ENCODE measurements at places on chromosomes 4 and X. TPM values are rescaled to one million over a fixed set of nuclear protein-coding genes. Genes with fewer than 3 reads are reported as not detected.

PDHA1 gene
- 44.3 TPM for total RNA-seq

MND1 gene
- 1.2 TPM for total RNA-seq

RASL11B gene
- not detected for total RNA-seq

GPM6B gene
- 0.65 TPM for total RNA-seq

TMEM35A gene
- 0.76 TPM for total RNA-seq

PDS5A gene
- total RNA-seq: 56.5 TPM

SGMS2 gene
- total RNA-seq: 116 TPM

DNA sequence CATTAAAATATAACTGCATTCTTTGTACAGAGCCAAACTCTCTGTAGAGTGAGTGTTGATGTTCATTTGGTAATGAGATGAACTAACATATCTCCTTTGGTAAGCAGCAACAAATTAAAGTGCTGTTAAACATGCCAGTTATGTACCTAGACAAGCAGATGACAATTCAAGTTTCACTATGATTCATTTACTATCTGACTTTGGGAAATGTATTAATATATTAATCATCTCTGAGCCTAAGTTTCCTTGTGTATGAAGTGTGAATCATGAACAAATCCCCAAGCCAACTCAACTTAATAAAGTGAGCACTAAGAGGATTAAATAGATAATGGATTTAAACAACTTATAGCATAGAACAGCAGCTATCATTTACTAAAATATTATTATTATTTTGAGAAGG lies 1044.2 kb downstream of the GLUD2 start:
- no peak for DNase-seq
- H3K4me1 ChIP-seq: no peaks in the 10 kb centered on the region
- H3K27me3 ChIP-seq: no peaks in the 10 kb centered on the region
- no peaks in the 10 kb centered on the region for H3K36me3 ChIP-seq
- no peak overlapping the region for H3K4me3 ChIP-seq

GRCh38 chrX:134324359-134324758 lies 87.4 kb downstream of the CCDC160 start:
- DNase-seq: no peak
- no peak overlapping the region for H3K4me3 ChIP-seq
- H3K27ac ChIP-seq: no peak overlapping the region
- no peaks in the 10 kb centered on the region for H3K4me1 ChIP-seq
- H3K27me3 ChIP-seq: no peaks in the 10 kb centered on the region

DNA sequence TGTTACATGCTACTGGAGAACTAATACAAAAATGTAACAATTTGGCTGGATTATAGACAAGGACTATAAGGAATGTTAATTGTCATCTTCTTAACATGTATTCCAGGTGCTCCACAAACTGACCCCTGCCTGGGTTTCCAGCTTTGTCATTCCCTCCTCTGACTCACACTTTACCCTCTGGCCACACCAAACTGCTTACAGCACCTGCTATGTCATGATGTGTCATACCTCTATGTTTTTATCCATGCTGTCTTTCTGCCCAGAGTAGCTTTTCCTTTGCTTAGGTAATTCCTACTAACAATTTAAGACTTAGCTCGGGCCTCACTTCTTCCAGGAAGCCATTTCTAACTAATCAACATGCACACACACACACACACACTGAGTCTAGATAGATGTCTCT lies 14.0 kb upstream of the SHROOM4 start:
- no peak overlapping the region for H3K27ac ChIP-seq
- H3K4me1 ChIP-seq: 0 out of 2 replicates have a peak, but pooled peaks cover 4% of the 10 kb centered on the region
- no peaks in the 10 kb centered on the region for H3K36me3 ChIP-seq
- no peaks in the 10 kb centered on the region for H3K27me3 ChIP-seq

DNA sequence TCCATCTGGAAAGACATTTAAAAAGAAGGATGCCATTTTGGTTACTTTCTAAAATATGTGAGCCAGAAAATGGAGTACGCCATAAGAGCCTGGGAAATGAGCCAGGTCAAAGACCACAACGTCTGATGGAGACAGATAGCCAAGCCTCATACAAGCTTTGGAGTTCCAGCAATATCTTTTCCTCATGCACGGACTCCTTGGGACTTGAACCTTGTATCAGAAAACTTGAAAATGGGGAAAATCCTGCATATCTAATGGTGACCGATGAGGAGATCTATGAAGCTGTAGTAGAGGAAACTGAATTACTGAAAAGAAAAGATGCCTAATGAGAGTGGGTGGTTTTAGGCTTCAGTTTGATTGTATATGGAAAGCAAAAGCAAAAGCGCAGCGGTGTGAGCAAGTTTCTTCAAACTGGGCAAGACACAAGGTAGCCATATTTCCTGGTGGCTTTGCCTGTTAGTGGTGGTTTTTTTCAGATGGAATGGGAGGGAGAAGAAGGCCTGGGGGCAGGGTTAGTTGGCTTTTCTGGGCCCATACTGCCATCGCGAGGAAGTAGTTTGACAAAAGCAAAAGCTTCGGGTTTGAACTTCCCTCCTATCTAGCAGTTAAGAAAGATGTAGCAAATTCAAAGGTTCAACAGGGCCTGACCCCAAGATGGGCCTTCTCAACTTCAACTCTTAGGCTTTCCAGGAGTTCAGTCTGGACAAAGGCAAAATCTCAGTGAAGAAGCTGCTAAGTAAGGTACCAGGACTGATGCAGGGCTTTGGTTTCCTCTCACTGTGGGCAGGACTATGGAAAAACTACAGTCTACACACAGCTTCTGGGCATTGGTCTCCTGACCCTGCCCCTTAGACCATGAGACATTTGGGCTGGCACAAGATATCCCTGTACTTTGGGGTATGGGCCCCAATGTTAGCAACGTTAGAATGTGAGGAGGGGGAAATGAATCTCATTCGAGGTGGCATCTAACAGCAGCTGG lies 210.0 kb upstream of the STK26 start:
- H3K4me1 ChIP-seq: no peaks in the 10 kb centered on the region
- no peak overlapping the region for H3K4me3 ChIP-seq
- H3K27ac ChIP-seq: no peak overlapping the region
- H3K36me3 ChIP-seq: no peaks in the 10 kb centered on the region
- peak; percentile 18 for DNase-seq
- no peaks in the 10 kb centered on the region for H3K27me3 ChIP-seq

GRCh38 chr4:72326692-72327632 lies 242.1 kb downstream of the ADAMTS3 start:
- peak; percentile 68 for DNase-seq
- no peaks in the 10 kb centered on the region for H3K36me3 ChIP-seq
- 0 out of 2 replicates have a peak, but pooled peaks cover 5% of the 10 kb centered on the region for H3K4me1 ChIP-seq
- H3K4me3 ChIP-seq: no peak overlapping the region
- no peaks in the 10 kb centered on the region for H3K27me3 ChIP-seq

DNA sequence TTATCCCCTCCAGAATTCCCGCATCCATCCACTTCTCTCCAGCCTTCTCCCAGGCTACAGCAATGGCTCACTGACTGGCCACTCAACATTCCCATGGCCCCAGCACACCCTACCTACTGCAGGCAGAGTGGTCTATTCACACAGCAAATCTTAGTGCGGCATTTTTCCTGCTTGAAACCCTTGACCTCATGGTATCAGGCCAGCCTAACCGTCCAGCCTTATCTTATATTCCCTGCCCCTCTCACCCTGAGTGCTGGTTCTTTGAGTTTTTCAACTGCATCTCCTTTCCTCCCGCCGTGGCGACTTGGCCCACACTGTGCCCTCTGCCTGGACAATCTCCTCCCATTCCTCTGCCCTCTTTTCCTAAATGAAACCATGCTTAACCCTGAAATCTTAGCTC lies 10.0 kb upstream of the S100G start:
- no peak overlapping the region for H3K27ac ChIP-seq
- no peaks in the 10 kb centered on the region for H3K36me3 ChIP-seq
- DNase-seq: no peak
- H3K4me3 ChIP-seq: no peak overlapping the region

DNA sequence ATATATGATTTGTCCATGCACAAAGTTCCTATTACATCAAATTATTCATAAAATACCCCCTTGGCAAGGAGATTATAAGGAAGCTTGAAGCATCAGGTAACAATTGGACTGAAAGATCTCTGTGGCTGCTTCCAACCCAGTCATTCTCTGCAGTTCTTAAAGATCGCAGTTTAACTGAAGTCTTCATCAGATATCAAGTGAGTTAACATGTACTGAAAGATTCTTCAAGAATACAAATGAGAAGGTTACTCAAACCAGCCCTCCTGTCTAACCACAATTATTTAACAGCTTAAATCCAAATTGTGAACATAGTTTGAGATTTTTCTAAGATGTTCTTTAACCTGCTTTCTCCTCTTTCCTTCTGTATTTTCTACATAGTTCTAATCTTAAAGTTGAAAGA lies 56.1 kb downstream of the SLC10A7 start:
- no peaks in the 10 kb centered on the region for H3K4me1 ChIP-seq
- DNase-seq: no peak
- no peaks in the 10 kb centered on the region for H3K27me3 ChIP-seq
- H3K27ac ChIP-seq: no peak overlapping the region

- peaks cover 37% of the 10 kb centered on the region for H3K27me3 ChIP-seq
- H3K4me1 ChIP-seq: no peaks in the 10 kb centered on the region
- peak; percentile 49 for DNase-seq
- H3K27ac ChIP-seq: no peak overlapping the region
- 0 out of 2 replicates have a peak overlapping the region, but pooled peaks have one; percentile 22 for H3K4me3 ChIP-seq
Observed at GRCh38 chr4:2058264-2059045, 672 bp upstream of the NAT8L start.

GRCh38 chrX:133636009-133636408 lies 220.7 kb upstream of the GPC4 start:
- no peaks in the 10 kb centered on the region for H3K4me1 ChIP-seq
- DNase-seq: no peak
- no peaks in the 10 kb centered on the region for H3K36me3 ChIP-seq
- H3K4me3 ChIP-seq: no peak overlapping the region
- no peaks in the 10 kb centered on the region for H3K27me3 ChIP-seq

DNA sequence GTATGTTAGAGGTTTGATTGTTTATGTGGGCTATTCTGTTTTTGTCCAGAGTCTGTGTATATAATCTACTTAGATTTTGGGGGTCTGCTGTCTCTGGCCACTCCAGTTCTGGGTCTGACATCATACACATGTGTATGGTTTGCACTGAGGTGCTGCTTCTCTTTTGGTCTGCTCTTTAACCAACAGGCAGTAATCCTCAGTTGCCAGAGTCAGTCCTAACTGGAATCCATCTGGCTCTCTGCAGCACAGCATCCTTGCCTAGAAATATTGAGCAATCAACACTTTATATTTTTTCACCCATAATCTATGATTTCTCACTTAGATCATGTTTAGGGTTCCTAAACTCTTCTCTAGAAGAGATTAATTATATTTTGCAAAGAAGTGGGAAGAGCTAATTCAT lies 98.3 kb upstream of the SFRP2 start:
- no peaks in the 10 kb centered on the region for H3K4me1 ChIP-seq
- H3K4me3 ChIP-seq: no peak overlapping the region
- DNase-seq: no peak
- no peaks in the 10 kb centered on the region for H3K36me3 ChIP-seq
- H3K27ac ChIP-seq: no peak overlapping the region
- no peaks in the 10 kb centered on the region for H3K27me3 ChIP-seq

- H3K4me3 ChIP-seq: no peak overlapping the region
- no peak overlapping the region for H3K27ac ChIP-seq
- DNase-seq: no peak
- H3K36me3 ChIP-seq: no peaks in the 10 kb centered on the region
- no peaks in the 10 kb centered on the region for H3K27me3 ChIP-seq
Observed at GRCh38 chr4:5770051-5770450, 59.0 kb downstream of the EVC start.

DNA sequence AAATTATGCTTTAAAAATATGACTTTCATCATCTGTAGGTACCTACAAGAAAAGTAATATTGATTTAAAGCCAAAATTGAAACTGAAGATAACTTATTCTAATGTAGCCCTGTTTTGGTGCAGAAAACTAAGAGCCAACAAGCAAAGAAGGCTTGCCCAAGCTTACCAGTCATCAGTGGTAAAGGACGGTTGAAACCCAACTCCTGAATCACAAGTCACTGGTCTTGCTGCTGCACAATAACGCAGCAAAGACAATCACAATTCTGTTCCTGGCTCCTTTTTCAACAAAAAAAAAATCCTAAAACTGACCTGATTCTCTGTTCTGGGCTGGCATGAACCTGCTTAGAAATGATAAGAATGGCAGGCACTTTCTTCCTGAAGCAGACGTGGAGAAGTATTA lies 34.5 kb downstream of the WDFY3 start:
- no peaks in the 10 kb centered on the region for H3K27me3 ChIP-seq
- H3K36me3 ChIP-seq: no peaks in the 10 kb centered on the region
- no peak overlapping the region for H3K4me3 ChIP-seq
- H3K4me1 ChIP-seq: peaks cover 9% of the 10 kb centered on the region
- no peak for DNase-seq

DNA sequence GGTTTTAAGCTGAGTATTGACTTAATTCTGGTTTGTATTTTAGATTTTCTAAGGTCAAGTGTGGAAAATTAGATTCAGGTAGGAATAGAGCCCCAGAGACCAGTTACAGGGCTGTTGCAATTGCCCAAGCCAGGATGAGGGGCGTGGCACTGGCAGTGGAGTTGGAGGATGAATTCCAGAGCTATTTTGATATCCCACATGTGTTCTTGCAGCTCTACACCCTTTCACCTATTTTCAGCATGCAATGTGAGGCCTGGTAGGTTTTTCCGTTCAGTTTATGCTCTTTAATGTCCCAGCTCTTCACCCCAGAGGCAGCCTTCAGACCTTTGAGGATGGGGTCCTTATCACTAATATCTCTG lies 17.9 kb upstream of the OGT start:
- no peaks in the 10 kb centered on the region for H3K4me1 ChIP-seq
- H3K27ac ChIP-seq: no peak overlapping the region
- H3K4me3 ChIP-seq: no peak overlapping the region
- peak; percentile 37 for DNase-seq
- H3K27me3 ChIP-seq: no peaks in the 10 kb centered on the region
- no peaks in the 10 kb centered on the region for H3K36me3 ChIP-seq

- no peak overlapping the region for H3K4me3 ChIP-seq
- DNase-seq: no peak
- H3K4me1 ChIP-seq: no peaks in the 10 kb centered on the region
- no peak overlapping the region for H3K27ac ChIP-seq
- H3K27me3 ChIP-seq: no peaks in the 10 kb centered on the region
- H3K36me3 ChIP-seq: no peaks in the 10 kb centered on the region
Observed at GRCh38 chr4:61251129-61251528, 51.0 kb downstream of the ADGRL3 start.

DNA sequence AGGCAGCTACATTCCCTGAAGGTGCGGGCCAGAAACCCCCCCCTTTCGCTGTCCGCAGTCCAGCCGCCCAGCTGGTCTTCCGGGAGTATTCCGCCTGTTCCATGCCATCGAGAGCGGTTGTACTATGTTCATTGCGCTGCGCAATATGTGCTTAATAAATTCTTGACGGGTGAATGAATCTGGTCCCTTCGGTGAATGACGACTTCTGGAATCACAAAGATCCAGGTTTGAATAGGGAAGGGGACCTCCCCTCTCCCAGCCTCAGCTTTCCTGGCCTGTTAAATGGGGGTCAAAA lies 777 bp upstream of the TFE3 start:
- H3K4me1 ChIP-seq: peaks cover 5% of the 10 kb centered on the region
- H3K36me3 ChIP-seq: no peaks in the 10 kb centered on the region
- DNase-seq: no peak

- no peak overlapping the region for H3K27ac ChIP-seq
- peak overlapping the region; percentile 31 for H3K4me3 ChIP-seq
- H3K4me1 ChIP-seq: peaks cover 31% of the 10 kb centered on the region
Observed at GRCh38 chr4:77697860-77698590, 92.4 kb downstream of the CXCL13 start.

All from GM23248 (cell line).